ENCODE measurements at places on chromosomes 7 and 10. TPM values are rescaled to one million over a fixed set of nuclear protein-coding genes. Genes with fewer than 3 reads are reported as not detected.
A peak's percentile ranks its signal among the peaks of the same experiment; 100 is the strongest.

DNA sequence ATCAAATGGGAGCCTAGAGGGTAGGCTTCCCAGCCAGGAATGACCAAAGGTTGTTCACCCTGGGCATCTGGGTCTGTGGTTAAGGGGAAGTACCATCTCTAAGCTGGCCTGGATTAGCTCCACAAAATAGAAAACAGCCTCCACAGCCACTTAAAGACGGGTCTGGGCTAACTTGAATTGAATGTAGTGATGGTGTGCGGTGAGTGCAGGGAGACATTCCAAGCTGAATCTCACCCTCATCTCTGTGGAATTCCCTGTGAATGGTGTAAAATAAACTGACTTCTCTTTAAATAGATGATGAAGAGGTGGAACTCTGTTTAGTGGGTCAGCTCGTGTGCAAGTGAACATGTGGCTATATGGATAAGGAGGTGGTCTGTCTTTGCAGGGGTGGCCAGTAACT lies 251.0 kb downstream of the DYNC1I1 start:
- DNase-seq, result no peak

- DNase-seq, result no peak
These were observed at the start of gene WDFY4 for GRCh38 chr10:48684792-48685623. TSS of gene WDFY4 (plus strand) at chr10:48684873. CDS start at chr10:48709733, 24,860 bp downstream.

- peak; percentile 52 for DNase-seq
These were observed 347.4 kb downstream of the RPS24 start for GRCh38 chr10:78381107-78381506.

DNA sequence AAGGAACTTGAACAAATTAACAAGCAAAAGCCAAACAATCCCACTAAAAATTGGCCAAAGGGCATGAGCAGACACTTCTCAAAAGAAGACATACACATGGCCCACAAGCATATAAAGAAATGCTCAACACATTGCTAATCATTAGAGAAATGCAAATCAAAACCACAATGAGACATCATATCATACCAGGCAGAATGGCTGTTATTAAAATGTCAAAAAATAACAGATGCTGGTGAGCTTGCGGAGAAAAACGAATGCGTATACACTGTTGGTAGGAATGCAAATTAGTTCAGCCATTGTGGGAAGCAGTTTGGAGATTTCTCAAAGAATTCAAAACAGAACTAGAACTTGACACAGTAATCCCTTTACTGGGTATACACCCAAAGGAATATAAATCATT lies 311.7 kb upstream of the HPS1 start:
- no peak for DNase-seq

DNA sequence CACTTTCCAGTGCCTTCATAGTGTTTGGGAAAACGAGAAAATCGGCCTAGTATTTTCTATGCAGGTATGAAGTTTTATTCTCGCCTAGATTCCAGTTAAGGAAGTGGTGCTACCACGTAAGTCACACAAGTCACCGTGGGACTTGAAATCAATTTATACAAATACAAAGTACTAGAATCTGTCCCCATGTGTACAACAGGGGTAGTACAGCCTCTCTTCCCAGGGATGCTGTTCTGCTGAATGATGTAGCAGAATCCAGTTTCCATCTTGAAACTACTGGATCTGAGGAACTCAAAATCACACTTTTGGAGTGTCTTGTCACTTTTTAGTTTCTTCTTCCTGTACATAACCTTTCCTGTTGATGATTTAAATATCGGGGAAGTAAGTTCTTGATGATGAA lies 129.4 kb downstream of the SFMBT2 start:
- DNase-seq, result no peak

GRCh38 chr7:155577509-155577905 lies 31.1 kb upstream of the CNPY1 start:
- DNase-seq, result no peak

GRCh38 chr10:130416334-130417150 lies 280.4 kb downstream of the GLRX3 start:
- DNase-seq, result no peak

GRCh38 chr7:17677408-17677807 lies 262.9 kb downstream of the SNX13 start:
- DNase-seq, result no peak

Gene ZNF25
- total RNA-seq, result 7.7 TPM

Gene HABP2
- not detected for total RNA-seq

Gene SNX10
- total RNA-seq, result 6.1 TPM

Gene FAS
- 0.69 TPM for total RNA-seq

Gene ADIRF
- total RNA-seq, result not detected

Gene CYP3A4
- total RNA-seq, result not detected
